ENCODE measurements at places on chromosomes 7 and 10. TPM values are rescaled to one million over a fixed set of nuclear protein-coding genes. Genes with fewer than 3 reads are reported as not detected.

Gene TMEM72
- total RNA-seq = not detected

Gene CALHM3
- not detected for total RNA-seq

Gene FBXO24
- total RNA-seq = 0.61 TPM

Gene SPDYE11
- total RNA-seq = not detected

Gene ZNF777
- total RNA-seq = 17.8 TPM

Gene NPC1L1
- total RNA-seq = 0.28 TPM

Gene CLCN1
- total RNA-seq = not detected

Gene CASTOR2
- 23.7 TPM for total RNA-seq

Gene MEIG1
- not detected for total RNA-seq

Gene ENO4
- total RNA-seq = 0.52 TPM

Gene NCAPG2
- 6.0 TPM for total RNA-seq

Gene OR13A1
- not detected for total RNA-seq

GRCh38 chr7:69108097-69108496 lies 490.2 kb upstream of the AUTS2 start:
- no peaks in the 10 kb centered on the region for H3K4me1 ChIP-seq
- no peaks in the 10 kb centered on the region for H3K27me3 ChIP-seq
- H3K27ac ChIP-seq = no peak overlapping the region
- H3K36me3 ChIP-seq = no peaks in the 10 kb centered on the region

DNA sequence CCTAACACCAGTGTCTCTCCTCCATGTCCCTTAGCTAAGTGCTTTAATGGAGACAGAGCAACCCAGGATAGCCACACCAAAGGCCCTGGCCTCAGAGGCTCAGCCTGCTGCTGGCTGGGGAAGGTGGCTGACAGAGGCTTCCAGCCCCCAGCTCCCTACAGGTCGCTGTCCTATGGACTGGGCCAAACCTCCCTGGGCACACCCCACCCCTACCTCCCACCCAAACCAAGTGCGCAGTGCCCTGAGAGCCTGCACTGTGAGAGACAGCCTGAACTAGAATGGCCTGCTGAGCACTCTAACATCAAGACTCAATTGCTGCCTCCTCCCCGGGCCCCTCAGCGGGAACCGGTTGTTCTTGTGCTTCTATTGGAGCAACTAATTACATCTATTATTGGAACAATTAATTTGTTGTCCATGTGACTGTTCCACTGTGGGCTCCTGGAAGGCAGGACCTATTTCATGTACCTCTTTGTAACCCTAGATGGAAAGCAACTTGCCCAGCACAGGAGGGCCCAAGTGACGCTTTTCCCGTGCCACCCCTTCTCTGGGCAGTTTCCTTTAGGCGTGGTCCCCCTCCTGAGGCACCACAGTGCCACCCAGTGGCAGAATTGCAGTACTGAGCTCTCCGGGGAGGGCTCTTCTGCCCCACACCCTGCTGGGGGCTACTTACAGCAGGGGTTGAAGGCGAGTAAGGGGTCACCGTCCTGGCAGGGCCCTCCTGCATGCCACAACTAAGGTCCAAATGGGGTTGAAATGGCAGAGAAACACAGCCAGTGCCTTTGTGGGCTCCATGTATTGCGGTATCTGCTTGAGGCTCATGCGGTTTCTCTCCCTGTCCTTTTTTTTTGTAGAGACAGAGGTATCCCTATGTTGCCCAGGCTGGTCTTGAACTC lies 63.7 kb upstream of the WAPL start:
- no peaks in the 10 kb centered on the region for H3K4me1 ChIP-seq
- no peak overlapping the region for H3K27ac ChIP-seq
- DNase-seq = peak; percentile 73
- H3K36me3 ChIP-seq = no peaks in the 10 kb centered on the region

- no peaks in the 10 kb centered on the region for H3K4me1 ChIP-seq
- no peaks in the 10 kb centered on the region for H3K36me3 ChIP-seq
- H3K27ac ChIP-seq = no peak overlapping the region
- no peaks in the 10 kb centered on the region for H3K27me3 ChIP-seq
- no peak overlapping the region for H3K4me3 ChIP-seq
Observed at GRCh38 chr10:53904506-53905241, 896.4 kb downstream of the PCDH15 start.

- H3K4me3 ChIP-seq = no peak overlapping the region
- no peak overlapping the region for H3K27ac ChIP-seq
- DNase-seq = no peak
- no peaks in the 10 kb centered on the region for H3K27me3 ChIP-seq
- peaks cover 2% of the 10 kb centered on the region for H3K4me1 ChIP-seq
Observed at GRCh38 chr7:115637128-115637527, 393.4 kb downstream of the TFEC start.

- no peaks in the 10 kb centered on the region for H3K27me3 ChIP-seq
- H3K27ac ChIP-seq = no peak overlapping the region
- H3K36me3 ChIP-seq = no peaks in the 10 kb centered on the region
- peak; percentile 56 for DNase-seq
Observed at GRCh38 chr10:100518761-100519241, 860 bp downstream of the SEC31B start.

- no peak for DNase-seq
- peaks cover 10% of the 10 kb centered on the region for H3K4me1 ChIP-seq
- H3K36me3 ChIP-seq = no peaks in the 10 kb centered on the region
- no peak overlapping the region for H3K27ac ChIP-seq
- H3K4me3 ChIP-seq = no peak overlapping the region
- no peaks in the 10 kb centered on the region for H3K27me3 ChIP-seq
Observed at GRCh38 chr7:2409745-2410414, 6.5 kb downstream of the CHST12 start.

- no peaks in the 10 kb centered on the region for H3K27me3 ChIP-seq
- H3K36me3 ChIP-seq = no peaks in the 10 kb centered on the region
- no peak overlapping the region for H3K27ac ChIP-seq
Observed at GRCh38 chr7:140070546-140070945, 7.8 kb upstream of the PARP12 start.

- no peak for DNase-seq
- H3K27ac ChIP-seq = no peak overlapping the region
- H3K36me3 ChIP-seq = no peaks in the 10 kb centered on the region
Observed at GRCh38 chr7:28725045-28725642, 233.0 kb downstream of the TRIL start.

DNA sequence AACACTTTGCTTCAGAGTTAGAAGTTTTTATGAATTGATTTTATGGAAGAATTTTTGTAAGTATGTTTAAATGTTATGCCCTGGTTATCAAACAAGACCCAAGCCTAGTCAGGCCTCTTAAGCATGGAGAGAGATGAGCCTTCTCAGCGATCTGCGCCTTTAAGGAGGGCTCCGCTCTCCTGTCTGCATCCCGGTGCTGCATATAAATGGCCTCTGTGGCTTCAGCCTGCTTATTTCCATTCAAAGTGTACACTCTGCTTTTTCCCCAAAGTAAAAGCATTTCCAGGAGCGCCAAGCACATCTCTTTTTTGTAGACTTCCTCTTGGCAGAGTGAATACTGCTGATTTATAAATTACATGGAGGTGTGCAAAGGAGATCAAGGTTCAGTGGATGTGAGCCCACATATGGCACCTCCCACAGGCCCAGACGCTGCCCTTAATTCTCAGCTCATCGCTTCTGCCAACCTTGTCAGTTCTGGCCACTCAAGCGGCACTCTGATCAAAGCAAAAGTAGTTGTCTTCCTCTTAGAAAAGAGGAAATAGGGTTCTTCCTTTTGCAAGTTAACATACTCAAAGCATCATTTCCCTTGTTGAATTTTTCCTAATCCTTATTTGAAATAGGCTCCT lies 70.0 kb upstream of the SFMBT2 start:
- no peak overlapping the region for H3K27ac ChIP-seq
- no peaks in the 10 kb centered on the region for H3K36me3 ChIP-seq
- H3K27me3 ChIP-seq = no peaks in the 10 kb centered on the region
- no peak for DNase-seq
- H3K4me1 ChIP-seq = peaks cover 2% of the 10 kb centered on the region
- H3K4me3 ChIP-seq = no peak overlapping the region

DNA sequence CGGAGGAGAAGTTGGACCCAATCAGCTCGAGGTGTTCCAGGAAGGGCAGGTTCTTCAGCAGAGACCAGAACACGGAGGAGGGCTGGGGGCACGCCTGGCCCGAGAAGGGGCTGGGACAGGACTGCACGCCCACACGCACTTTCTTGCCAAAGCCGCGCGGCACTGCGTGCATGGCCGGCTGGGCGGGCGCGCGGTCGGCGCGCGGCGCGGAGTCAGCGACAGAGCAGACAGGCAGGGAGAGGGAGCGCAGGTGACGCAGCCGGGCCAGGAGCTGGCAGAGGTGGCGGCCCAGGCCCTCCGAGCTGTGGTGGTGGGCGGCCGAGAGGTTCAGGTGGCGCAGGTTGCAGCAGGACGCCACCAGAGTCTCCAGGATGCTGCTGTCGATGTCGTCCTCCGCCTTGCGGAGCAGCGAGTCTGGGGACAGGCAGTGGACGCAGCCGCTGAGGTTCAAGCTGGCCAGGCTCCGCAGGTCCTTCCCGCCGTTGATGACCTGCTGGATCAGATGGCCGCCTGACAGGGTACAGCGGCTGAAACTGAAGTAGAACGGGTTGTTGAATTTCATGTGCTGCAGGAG lies 77.2 kb upstream of the TNRC18 start:
- H3K4me1 ChIP-seq = no peaks in the 10 kb centered on the region
- H3K36me3 ChIP-seq = no peaks in the 10 kb centered on the region

DNA sequence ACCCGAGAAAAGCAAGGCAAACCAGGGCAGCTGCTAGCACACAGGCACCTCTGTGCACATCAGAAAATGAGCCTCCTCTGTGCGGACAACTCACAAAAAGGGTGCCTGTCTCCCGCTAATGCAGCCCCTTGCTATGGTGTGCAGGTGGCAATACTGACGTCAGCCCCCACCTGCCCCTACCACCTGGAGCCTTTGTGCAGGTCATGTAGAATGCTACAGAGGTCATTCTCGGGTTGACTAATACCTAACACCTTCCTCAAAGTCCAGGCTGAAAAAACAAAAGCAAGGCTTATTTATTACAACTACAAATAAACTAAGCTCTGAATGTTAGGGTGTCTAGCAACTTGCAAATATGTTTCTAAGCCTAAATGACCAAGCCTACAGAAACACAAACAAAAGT lies 13.9 kb downstream of the PIP4K2A start:
- no peaks in the 10 kb centered on the region for H3K27me3 ChIP-seq
- no peak overlapping the region for H3K27ac ChIP-seq
- no peak for DNase-seq
- peaks cover 2% of the 10 kb centered on the region for H3K4me1 ChIP-seq
- no peaks in the 10 kb centered on the region for H3K36me3 ChIP-seq

DNA sequence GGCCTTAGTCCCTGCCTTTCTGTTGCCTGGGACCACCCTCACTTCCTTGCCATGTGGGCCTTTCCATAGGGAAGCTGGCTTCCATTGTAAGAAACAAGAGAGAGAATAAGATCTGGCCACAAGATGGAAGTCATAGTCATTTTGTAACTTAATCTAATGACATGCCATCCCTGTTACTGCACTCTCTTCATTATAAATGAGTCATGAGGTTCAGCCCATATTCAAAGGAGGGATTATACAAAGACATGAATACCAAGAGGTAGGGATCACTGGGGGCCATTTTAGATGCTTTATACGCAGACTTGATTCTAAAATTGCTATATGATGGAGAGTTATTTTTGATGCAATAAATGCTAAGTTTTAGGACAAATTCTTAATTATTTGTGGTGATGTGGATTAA lies 75.2 kb upstream of the CELF2 start:
- no peak overlapping the region for H3K27ac ChIP-seq
- H3K4me3 ChIP-seq = no peak overlapping the region
- H3K27me3 ChIP-seq = no peaks in the 10 kb centered on the region
- no peaks in the 10 kb centered on the region for H3K36me3 ChIP-seq

DNA sequence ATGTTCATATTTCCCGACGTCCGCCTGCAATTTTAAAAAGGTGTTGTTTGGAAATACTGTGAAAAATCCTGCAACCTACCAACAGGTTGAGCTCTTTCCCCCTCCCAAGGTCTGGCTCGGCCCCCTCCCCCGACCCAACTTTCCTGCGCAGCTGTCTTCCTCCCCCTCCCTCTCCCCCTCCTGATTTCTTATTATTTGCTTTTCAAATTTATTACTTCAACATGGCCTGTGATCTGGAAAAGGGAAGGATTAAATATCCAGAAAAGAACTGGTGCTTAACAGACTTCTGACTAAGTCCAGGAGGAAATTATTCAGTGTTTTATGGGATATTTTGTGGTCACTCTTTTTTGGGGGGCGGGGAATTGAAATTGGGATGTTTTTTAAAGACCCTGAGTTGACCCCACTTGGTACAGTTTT lies 2.4 kb downstream of the ARID5B start:
- H3K4me3 ChIP-seq = peak overlapping the region; percentile 45
- DNase-seq = no peak
- no peaks in the 10 kb centered on the region for H3K27me3 ChIP-seq
- H3K36me3 ChIP-seq = no peaks in the 10 kb centered on the region
- no peaks in the 10 kb centered on the region for H3K4me1 ChIP-seq

DNA sequence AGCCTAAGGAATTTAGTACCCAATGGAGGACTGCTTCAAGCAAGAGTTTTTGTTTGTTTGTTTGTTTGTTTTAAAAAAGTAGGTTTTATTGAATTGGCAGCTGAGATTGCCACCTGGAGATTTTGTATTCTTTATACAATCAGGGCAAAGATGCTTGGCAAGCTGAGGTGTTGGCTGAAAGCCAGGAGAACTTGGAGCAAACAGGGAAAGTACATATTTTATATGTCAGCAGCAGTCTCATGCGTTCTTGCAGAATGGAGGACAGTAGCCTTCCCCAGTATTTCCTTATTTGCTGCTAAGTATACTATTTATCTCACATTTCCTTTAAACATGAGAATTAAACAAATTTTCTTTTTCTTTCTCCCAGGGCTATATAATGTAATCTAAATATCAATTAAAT lies 22.6 kb upstream of the ICA1 start:
- H3K4me3 ChIP-seq = no peak overlapping the region
- H3K27me3 ChIP-seq = no peaks in the 10 kb centered on the region
- DNase-seq = no peak
- no peak overlapping the region for H3K27ac ChIP-seq

DNA sequence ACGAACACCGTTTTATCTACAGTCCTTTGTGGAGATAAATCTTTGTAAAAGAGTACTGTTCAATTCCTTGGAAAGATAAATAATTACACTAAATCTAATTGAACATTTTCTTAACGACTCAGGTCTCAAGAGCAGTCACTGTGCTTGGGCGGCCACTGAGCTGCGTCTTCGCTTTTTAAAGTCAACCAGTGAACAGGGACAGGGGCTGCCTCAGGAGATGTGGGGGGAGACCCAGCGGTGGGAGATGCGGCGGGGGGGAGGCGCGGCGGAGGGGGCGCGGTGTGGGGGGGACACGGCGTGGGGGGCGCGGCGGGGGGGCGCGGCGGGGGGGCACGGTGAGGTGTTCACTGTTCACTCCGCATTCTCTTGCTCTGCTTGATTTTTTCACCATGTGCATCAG lies 39.8 kb downstream of the CAMK2B start:
- H3K27ac ChIP-seq = no peak overlapping the region
- H3K4me1 ChIP-seq = peaks cover 6% of the 10 kb centered on the region

- no peaks in the 10 kb centered on the region for H3K27me3 ChIP-seq
- no peaks in the 10 kb centered on the region for H3K4me1 ChIP-seq
- H3K27ac ChIP-seq = no peak overlapping the region
- no peaks in the 10 kb centered on the region for H3K36me3 ChIP-seq
- no peak for DNase-seq
- no peak overlapping the region for H3K4me3 ChIP-seq
Observed at GRCh38 chr7:148867596-148868377, 16.3 kb downstream of the EZH2 start.

All from ovary (tissue), 10 donors.